ENCODE measurements at places on chromosomes 6 and 20. TPM values are rescaled to one million over a fixed set of nuclear protein-coding genes. Genes with fewer than 3 reads are reported as not detected.

Gene FUT9
- not detected for total RNA-seq

Gene DDX43
- 0.54 TPM for total RNA-seq

Gene ABHD12
- 26.7 TPM for total RNA-seq

Gene HLA-DRA
- 1,439 TPM for total RNA-seq

Gene IL17F
- not detected for total RNA-seq

Gene HCRTR2
- not detected for total RNA-seq

Gene SEL1L2
- not detected for total RNA-seq

Gene KIAA0408
- 2.7 TPM for total RNA-seq

Gene SPATS1
- not detected for total RNA-seq

Gene PLTP
- total RNA-seq, result 19.2 TPM

Gene WFDC5
- not detected for total RNA-seq

Gene KIF6
- not detected for total RNA-seq

Gene ULBP2
- total RNA-seq, result not detected

Gene CRNKL1
- 23.8 TPM for total RNA-seq

Gene FOXA2
- not detected for total RNA-seq

Gene RRAGD
- 23.1 TPM for total RNA-seq

Gene FAM209B
- 1.4 TPM for total RNA-seq

Gene DUSP15
- 2.2 TPM for total RNA-seq

Gene SFTA2
- total RNA-seq, result not detected

Gene NAPB
- 13.9 TPM for total RNA-seq

Gene SIRPB2
- total RNA-seq, result 35.4 TPM

Gene FOXQ1
- total RNA-seq, result 0.10 TPM

Gene PRDM1
- 45.1 TPM for total RNA-seq

Gene RAET1L
- not detected for total RNA-seq

Gene DNAH8
- 4.8 TPM for total RNA-seq

Gene SAPCD1
- total RNA-seq, result 5.4 TPM

Gene IRF4
- 49.0 TPM for total RNA-seq

Data from spleen (tissue), 13 donors.